ENCODE measurements at places on chromosomes 2 and 18.

- no peak for DNase-seq
Measured at GRCh38 chr18:52333860-52334259, 6.1 kb upstream of the DCC start.

- peak; percentile 33 for DNase-seq
Measured at GRCh38 chr18:13549880-13550232, 176.5 kb downstream of the FAM210A start.

- no peak for DNase-seq
Measured at GRCh38 chr2:119011910-119012209, 69.9 kb downstream of the MARCO start.

DNA sequence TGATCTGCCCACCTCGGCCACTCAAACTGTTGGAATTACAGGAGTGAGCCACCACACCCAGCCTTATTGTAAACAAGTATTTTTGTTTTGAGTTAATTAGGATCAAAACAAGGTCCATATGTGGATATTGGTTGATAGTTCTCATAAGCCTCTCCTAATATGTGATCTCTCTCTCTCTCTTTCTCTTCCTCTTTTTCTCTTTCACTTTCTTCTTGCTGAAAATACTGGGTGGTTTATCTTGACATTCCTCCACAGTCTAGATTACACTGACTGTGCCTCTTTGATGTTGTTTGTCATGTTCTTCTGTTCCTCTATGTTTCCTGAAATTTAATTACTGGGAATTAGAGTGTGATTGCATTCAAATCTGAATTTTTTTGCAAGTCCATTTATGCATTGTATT lies 547.5 kb upstream of the NRXN1 start:
- no peak for DNase-seq

- no peak for DNase-seq
Measured at GRCh38 chr2:11795590-11795989, 49.2 kb downstream of the LPIN1 start.

DNA sequence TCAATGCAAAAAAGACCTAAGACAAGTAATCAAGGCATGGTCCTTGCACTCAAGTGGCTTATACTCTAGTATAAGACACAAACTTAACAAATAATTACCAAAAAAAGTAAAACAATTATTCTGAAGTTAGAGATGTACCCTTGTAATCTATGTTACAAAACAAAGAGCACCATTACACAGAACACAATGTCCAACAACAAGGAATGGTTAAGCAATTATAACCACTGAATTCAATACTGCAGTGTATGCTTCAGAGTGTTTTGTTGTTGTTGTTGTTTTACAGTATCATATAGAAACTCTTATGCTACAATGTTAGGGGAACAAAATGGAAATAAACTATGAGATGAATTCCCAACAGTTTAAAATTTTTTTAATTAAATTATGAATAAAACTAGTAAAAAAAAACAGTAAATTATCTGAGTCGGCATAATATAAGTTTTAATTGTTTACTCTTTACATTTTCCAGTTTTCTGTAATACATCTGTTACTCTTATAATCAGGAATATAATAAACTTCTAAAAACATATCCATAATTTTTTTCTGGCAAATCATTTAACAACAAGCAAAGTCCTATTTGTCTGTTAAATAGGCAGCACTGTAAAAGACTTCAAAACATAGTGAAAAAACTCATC lies 29.2 kb downstream of the ROCK2 start:
- DNase-seq: no peak

DNA sequence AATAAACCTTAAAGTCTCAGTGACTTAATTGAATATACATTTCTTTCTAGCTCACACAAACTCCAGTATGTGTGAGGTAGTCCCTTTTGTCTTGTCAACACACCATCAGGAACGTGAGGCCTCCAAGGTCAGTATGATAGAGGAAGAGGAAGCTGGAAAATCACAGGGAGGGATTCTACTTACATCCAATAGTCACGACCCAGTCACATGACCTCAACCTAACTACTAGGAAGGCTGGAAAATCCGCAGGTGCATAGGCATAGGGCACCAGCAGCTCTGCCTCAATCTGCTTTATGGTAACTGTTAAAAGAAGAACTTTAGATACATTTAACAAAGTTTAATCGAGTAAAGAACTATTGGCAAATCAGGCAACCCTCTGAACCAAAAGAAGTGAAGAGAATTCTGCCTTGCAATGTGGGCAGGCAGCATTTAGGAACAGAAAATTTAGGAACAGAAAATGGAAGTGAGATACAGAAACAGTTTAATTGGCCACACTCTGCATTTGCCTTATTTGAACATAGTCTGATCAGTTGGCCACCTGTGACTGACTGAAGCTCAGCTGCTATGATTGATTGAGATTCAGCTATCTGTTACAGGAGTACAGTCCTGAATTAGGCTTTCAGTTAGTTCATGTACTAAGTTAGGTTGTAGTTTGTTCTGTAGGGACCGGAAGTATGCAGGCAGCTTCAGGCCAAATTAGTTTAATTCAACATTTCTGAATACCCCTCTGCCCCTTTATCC lies 165.0 kb upstream of the PARD3B start:
- DNase-seq: no peak

DNA sequence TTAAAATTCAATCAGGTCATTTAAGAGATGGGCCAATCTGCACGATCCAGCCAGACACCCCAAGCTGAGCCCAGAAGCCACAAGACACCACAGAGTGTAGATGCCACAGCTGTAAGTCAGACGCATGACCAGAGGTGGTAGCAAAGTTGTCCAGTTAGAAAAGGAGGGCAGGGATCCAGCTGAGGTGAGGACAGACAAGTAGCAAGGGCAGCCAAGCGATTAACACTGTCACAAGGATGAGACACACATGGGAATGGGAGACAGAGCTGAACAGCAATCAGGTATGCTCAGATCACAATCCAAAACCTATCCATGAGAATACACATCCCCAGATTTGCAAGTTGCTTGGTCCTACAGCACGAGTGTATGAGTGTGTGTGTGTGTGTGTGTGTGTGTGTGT lies 143.4 kb upstream of the STK17B start:
- no peak for DNase-seq

Measured in adrenal gland (tissue), 19 donors.